ENCODE measurements at places on chromosomes 3 and 15.
A peak's percentile ranks its signal among the peaks of the same experiment; 100 is the strongest.

GRCh38 chr3:42148086-42148848, 57.1 kb downstream of the TRAK1 start:
- no peak for DNase-seq

DNA sequence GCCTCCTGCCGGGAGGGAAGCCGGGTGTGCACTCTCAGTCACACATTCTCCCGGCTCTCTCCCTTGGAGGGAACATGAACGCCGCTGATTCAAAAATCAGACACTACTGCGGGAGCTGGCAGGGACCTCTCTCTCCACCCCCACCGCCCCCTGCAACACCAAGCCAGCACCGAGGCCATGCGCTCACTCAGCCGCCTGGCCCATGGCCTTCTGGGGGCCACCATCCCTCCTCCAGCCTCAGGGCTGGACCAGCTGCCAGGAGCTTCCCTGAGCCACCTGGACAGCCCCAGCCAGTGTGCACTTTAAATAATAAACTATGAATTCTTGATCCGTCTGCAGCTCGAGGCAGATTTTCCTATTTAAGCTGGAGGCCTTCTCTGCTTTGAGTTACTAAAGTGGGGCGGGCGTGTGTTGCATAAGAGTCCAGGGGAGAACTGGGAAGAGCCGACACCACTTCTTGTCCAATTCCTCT, 30.6 kb downstream of the ADAMTS17 start:
- no peak for DNase-seq

DNA sequence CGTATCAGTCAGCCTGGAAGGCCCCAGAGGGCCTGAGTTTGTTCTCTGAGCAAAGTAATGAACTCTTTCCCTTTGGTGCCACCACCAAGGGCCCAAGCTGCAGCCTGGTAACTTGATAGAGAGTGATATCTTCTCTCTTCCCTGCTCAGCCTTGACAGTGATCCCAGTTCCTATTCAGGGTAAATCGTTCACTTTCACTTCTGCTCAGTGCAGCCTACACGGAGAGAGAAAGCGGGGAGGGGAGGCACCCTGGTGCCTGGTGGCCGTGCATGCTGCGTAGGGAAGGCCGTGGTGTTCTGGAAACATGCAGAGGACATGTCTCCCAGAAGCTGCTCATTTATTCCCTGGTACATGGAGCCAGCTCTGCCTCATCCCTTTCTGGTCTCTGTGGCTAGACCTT, 54.9 kb downstream of the KIF9 start:
- DNase-seq: no peak

DNA sequence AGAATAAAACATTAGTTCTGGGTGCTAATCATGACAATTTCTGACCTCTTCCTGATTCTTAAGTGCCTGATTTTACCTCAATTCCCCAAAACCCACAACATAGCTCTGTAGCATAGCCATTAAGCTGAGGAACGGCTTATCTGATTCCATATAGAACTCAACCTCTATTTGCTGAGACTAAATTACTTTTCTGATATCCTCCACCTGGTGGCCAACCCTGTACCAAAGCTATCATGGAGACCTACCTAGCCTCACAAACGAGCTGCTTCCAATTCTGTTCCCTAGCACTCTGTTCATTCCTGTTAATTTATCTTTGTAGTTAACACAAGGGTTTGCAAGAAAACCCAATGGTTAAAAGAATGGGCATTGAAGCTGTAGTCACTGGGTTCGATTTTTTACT, 245.2 kb downstream of the PLOD2 start:
- DNase-seq: no peak

- DNase-seq: no peak
Observed at GRCh38 chr3:4976109-4976508, 3.1 kb upstream of the BHLHE40 start.

- no peak for DNase-seq
Observed at GRCh38 chr3:171704814-171705213, 105.5 kb downstream of the PLD1 start.

- DNase-seq: peak; percentile 34
Observed at GRCh38 chr3:71258116-71258515, 325.4 kb downstream of the FOXP1 start.

GRCh38 chr15:83694015-83694414, 40.1 kb downstream of the ADAMTSL3 start:
- DNase-seq: no peak
